ENCODE measurements at places on chromosomes 6 and 20.
A peak's percentile ranks its signal among the peaks of the same experiment; 100 is the strongest.

DNA sequence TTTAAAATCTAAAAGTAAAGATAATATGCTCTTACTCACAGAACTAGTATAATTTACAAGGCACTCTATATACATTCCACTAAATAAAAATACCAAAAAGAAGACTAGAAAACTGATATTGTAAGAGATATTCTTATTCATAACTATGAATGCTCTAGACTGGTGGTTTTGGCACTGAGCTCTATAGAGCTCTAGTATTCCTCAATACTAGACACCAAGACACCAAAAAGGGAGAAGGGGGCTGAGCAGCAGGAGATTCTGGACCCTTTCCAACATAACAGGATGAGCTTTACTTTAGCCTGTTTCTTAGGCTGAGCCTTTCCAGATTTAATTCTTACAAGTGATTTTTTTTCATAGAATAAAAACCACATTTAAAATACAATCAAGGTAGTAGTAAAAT, 173.6 kb downstream of the COL21A1 start:
- no peak for DNase-seq

GRCh38 chr6:143333081-143333480, 117.4 kb downstream of the ADAT2 start:
- no peak for DNase-seq

GRCh38 chr20:49786196-49786595, 26.4 kb upstream of the SLC9A8 start:
- no peak for DNase-seq

- no peak for DNase-seq
These were observed 9.3 kb upstream of the CALHM6 start for GRCh38 chr6:116451916-116452315.

DNA sequence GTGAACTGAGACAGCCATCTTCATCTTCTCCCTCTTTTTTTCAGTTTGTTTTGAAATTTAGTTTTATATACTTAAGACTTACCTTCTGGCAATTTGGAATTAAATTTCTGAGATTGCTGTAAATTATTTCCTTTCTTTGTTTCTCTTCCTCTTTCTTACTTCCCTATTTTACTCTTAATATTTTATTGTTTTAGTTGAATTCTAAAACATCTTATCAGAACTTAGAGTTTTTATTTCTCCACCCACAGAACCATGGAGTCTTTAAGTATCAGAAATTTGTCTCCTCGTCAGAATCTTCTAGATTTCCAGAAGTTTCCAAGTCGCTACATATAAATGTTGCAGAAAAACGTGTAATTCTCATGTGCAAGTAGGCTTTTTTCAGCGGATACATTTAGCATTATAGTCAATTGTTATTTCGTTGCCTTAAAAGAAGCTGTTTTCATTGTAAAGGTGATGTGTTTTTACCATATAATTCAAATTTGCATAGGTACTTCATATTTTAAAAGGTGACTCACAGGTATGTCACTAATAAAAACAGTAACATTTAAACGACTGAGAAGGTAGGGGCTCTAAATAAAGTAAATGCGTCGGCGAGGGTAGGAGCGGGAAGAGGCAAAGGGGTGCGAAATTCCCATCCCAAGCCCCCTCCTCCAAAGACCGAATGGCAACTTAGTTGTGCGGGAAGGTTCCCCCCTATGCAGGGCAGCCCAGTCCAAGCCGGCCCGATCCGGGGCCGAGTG, 866 bp upstream of the MYO6 start:
- peak; percentile 3 for DNase-seq

DNA sequence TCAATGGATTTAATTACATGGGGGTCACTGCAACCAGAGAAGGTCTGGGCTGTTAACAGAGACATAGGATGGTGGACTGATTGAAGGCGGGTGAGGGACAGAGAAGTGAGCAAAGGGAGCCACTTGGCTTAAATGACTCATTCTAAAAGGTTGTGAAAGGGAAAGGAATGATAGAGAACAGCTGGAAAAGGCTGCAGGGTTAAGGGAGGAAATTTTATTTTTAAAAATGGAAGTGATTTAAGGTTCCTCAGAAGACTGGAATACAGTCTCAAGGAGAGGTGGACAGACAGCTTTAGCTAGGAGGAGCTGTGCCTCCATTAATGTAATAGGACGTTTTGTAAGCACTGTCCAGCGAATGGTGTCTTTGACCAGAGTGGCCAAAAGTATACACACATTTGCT, 46.7 kb downstream of the RGS17 start:
- DNase-seq: no peak

GRCh38 chr6:34447386-34447785, 18.5 kb upstream of the PACSIN1 start:
- no peak for DNase-seq

DNA sequence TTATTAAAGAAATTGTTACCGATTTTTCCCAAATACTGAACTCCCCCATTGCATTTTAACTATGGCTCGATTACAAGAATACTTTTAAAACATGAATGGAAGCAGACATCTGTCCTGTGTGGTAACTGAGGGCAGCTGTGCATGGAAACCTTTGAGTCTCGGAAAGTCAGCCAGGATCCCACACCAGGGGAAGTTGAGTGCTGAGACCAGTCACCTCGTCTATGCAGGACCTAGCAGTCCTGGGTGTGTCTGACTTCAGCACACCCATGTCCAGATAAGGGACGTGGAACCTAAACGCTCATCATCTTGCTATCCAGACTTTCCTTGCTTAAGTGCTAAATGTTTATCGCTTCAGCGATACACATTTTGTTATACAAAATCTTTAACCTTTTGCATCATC, 6.1 kb downstream of the RIN2 start:
- no peak for DNase-seq

GRCh38 chr6:15715060-15715459, 52.2 kb upstream of the DTNBP1 start:
- DNase-seq: peak; percentile 34

DNA sequence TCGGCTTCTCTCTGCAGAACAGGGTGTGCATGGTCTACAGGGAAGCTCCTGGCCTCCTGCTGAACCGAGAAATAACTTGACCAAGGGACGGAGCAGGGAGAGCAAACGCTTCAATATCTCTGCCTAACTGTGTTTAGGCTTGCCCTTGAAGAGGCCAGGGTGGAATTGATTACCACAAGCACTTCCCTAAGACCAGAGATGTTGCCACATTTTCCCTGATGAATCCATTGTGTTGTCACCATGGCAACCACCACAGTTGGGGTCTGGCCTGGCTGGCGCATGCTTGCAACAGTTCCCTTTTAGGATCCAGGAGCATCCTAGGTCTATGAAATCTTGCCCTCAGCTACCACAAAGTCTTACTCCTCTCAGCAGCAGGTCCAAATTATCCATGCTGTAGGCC, 213.5 kb upstream of the SULF2 start:
- no peak for DNase-seq

DNA sequence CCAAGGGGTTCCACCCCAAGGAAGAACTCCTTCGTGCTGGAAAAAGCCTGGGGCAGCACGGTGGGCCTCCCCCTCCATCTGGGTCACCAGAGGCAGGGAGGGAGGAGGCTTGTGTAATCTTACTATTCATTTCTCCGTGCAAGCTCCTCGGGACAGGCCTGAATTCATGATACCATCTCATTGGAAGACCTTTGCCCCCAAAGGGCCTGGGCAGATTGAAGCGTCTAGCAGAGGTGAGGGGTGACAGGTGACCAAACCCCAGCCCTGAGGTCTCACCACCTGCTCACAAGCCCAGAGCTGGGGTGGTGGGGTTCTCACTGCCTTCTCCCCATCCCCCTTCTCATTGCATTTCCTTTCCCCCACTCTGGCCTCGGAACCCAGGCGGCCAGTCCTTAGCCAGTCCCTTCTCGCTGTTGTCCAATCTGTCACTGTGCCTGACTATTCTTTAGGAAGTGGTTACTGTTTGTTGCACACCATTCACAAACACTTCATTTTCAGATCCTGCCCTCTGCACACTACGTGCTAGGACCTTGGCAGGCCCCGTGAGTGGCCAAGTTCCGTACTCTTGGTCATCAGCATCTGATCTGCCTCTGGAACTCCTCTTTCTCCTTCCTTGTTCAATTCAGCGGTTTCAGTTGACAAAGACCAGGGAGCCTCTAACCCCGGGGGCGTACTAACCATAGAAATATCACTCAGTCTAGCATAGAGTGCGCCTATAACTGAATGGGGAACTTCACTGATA, 137.1 kb downstream of the LY86 start:
- no peak for DNase-seq

- DNase-seq: no peak
These were observed 169.5 kb upstream of the LAMA2 start for GRCh38 chr6:128713461-128713860.

- no peak for DNase-seq
These were observed 129.9 kb upstream of the RIPOR2 start for GRCh38 chr6:25065666-25066065.

- no peak for DNase-seq
These were observed 162.4 kb upstream of the QKI start for GRCh38 chr6:163252061-163252591.

GRCh38 chr6:20577173-20577688, 43.0 kb downstream of the CDKAL1 start:
- no peak for DNase-seq

DNA sequence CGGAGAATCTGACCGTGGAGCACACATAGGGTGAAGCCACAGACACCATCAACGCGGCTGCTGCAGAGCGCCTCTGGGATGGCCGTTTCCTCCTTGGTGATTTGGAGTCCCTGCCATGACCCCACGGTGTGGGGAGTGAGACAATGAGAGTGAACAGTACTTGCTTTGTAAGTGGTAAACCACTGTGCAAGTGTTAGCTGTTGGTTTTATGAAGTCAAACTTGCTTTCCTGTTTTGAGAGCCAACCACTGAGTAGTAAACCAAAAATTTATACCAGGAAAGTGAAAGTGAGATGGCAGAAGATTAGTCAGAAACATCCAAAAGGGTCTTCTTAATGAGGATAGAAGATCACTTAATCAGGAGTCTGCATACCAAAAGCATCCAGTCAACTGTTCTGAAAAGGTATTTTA, 160.7 kb downstream of the FOXC1 start:
- DNase-seq: peak; percentile 32

GRCh38 chr6:45667766-45668165, 290.0 kb upstream of the SUPT3H start:
- no peak for DNase-seq

GRCh38 chr6:69915346-69915745, 49.0 kb downstream of the COL19A1 start:
- no peak for DNase-seq

- DNase-seq: no peak
These were observed 11.0 kb downstream of the HRH3 start for GRCh38 chr20:62208795-62209755.

DNA sequence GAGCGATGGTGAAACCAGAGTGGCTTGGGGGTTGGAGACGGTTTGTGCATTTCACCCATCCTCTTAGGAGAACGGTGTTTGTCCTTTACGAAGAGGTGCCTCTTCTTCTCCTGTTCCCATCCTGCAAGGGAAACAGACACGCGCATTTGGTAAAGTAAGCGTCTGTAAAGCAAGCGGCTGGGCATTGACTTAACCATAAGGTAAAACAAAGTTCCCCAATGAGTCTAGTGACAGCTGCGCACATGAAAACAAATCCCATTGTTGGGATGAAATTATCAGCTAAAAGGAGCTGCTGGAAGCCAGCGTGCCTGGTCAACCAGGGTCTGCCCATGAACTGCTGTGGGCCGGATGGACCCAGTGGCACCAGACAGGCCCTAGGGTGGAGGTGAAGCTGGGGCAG, 5.8 kb downstream of the BHLHE23 start:
- DNase-seq: no peak

DNA sequence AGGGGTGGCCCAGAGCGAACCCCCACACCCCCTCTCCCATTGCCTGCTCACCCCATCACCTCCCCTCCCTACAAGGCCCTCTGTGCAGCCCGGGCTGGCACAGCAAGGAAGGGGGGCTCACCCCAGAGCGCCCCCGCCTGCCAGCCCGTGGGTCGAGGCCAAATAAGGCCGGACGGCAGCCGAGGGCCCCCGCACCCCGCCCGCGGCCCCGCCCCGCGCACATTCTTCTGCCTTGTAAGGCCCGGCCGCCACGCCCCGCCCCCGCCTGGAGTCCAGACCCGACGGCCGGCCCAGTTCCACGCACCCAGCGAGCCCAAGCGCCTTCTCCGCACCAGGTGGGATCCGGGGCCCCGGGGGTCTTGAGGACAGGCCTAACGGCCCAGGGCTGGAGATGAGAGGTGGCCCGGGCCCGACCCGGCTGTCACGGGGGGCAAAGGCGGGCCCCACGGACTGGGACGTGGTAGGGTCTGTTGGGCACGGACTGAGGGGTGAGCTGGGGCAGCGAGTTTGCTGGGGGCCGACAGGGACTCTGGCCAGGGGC, at the start of gene MYL9:
Gene MYL9, plus strand, starts transcription at position 293 of the 541 bp plus-strand sequence. CDS start 3,366 bp downstream, outside the sequence.
- DNase-seq: no peak

DNA sequence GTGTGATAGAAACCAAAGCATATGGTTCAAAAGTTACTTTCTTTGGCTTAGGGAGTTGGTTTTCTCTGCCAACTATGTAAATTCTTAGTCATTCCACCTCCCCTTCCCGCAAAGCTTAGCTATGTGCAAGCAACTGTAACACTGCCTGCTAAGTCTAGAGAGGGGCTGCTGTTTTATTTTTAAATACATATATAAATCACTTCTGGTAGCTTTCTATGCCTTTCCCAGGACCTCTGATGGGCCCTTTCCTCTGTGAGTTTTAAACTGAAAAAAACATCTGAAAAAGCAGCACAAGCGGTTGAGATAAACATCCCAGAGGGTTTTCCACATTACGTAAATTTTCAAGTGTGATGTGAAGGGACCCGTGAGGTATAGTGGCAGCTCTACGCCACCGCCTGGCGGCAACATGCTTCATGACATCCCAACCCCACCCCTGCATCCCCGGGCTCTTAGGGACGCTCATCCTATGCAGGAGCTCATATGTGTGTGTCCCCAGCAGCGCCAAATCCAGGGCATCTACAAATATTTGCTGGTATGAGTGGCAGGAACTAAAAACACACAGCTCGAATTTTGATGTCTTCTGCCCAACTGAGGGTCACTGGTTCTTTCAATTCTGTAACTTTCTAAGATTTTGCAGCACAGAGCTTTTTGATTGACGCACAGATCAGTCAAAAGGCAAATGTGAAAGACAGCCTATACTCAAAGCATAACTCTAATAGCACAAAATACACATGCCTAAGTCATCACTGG, 12.7 kb downstream of the SAYSD1 start:
- no peak for DNase-seq

DNA sequence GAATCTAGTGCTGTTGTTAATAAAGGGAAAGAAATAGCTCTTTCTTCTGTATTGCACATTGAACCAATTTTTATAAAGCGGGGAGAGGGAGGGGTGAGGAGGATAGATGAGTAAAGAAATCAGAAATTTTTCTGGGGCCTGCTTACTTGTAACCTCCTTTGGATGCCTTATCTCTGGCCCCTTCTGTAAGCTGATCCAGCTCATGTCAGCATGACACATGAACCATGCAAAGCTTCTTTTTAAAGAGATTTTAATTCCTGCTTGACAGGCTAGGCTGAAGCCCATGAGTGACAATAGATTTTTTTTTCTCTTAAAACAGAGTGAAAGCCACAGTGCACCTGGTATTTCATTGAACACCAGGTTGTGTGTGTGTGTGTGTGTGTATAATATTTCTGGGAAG, 325.3 kb downstream of the PRL start:
- no peak for DNase-seq

Data from activated T-cell treated with anti-CD3 and anti-CD28 coated beads for 48 hours (primary cell).